Cardiac muscle cell (in vitro differentiated cells and primary cell): ENCODE measurements at places on chromosomes 6 and 20. TPM values are rescaled to one million over a fixed set of nuclear protein-coding genes. Genes with fewer than 3 reads are reported as not detected.
A peak's percentile ranks its signal among the peaks of the same experiment; 100 is the strongest.

DLK2 gene
- 4.6 and 5.0 TPM in 2 replicates for polyA plus RNA-seq

OLIG3 gene
- polyA plus RNA-seq = not detected in 2 replicates

CNR1 gene
- polyA plus RNA-seq = 0.69 and 0.97 TPM in 2 replicates

DEFB129 gene
- not detected in 2 replicates for polyA plus RNA-seq

MOCS1 gene
- 12.4 and 16.9 TPM in 2 replicates for polyA plus RNA-seq

DNAH8 gene
- polyA plus RNA-seq = not detected in 2 replicates

SLC17A3 gene
- not detected in 2 replicates for polyA plus RNA-seq

TXLNB gene
- 5.9 and 6.2 TPM in 2 replicates for polyA plus RNA-seq

GRCh38 chr6:108423982-108424705 is 129.3 kb downstream of the AFG1L start:
- DNase-seq = peak; percentile 11

DNA sequence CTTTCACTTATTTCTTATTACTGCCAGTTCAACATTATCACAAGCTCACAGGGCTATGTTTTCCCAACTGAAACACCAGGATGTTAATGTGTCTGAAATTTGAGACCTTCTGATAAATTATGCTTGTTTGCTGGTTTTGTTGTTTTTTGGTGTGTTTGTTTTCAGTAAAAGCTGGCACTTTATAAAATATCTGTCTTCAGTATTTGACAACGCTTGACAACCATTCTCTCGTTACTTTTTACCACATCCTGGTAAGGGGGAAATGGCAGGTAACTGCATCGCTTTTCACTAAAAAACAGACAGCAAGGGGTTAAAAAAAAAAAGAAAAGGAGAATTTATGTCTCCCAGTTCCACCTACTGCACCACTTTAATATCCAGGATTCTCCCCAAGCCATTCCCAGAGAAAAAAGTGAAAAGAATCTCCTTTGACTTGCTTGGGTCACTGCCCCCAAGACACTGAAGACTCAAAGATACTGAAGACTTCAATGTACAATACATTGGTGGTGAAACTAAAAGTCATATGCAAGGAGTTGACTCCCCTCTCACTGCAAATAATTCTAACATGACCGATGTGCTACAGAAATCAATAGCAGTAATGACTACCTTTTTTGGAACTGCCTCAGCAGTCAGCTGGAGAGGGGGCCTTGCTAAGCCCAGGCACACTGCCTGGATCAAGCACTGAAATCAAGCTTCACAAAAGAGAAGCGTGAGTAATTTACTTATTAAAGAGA is 88.9 kb downstream of the HIVEP2 start:
- no peak for DNase-seq

- DNase-seq = no peak
These were observed 274.7 kb downstream of the TFAP2A start for GRCh38 chr6:10140136-10140535.

DNA sequence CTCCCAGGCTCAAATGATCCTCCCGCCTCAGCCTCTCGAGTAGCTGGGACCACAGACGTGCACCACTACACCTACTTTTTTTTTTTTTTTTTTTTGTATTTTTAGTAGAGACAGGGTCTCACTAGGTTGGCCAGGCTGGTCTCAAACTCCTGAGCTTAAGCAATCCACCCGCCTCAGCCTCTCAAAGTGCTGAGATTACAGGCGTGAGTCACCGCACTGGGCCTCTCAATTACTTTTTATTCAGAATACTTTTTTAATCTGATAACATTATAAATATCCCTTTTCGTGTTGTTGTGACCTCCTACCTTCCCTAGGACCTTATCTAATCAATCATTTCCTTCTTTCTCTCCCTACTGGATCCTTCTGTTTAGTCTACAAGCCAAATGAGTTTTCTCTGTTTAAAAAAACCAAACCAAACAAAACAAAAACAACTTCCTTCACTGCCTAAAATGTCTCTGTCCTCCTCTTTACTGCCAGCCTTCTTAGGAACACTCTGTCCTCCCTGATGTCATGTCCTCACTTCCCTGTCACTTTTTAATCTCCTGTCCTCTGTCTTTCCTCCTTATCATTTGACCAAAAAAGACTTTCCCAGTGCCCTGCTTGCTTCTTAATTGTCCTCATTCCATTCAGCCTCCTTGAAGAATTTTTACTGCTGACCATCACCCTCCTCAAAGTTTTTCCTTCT is 85.0 kb downstream of the CAP2 start:
- no peak for DNase-seq

GRCh38 chr20:48594533-48594932 is 233.3 kb downstream of the PREX1 start:
- no peak for DNase-seq

GRCh38 chr6:114085211-114085610 is 114.3 kb upstream of the HDAC2 start:
- peak; percentile 27 for DNase-seq

GRCh38 chr6:145116591-145117178 is 618.6 kb downstream of the EPM2A start:
- no peak for DNase-seq

GRCh38 chr6:31582230-31582643 is at the start of gene LTB:
Gene LTB (minus strand): TSS chr6:31582424. CDS start chr6:31582417, 7 bp downstream.
- no peak for DNase-seq

DNA sequence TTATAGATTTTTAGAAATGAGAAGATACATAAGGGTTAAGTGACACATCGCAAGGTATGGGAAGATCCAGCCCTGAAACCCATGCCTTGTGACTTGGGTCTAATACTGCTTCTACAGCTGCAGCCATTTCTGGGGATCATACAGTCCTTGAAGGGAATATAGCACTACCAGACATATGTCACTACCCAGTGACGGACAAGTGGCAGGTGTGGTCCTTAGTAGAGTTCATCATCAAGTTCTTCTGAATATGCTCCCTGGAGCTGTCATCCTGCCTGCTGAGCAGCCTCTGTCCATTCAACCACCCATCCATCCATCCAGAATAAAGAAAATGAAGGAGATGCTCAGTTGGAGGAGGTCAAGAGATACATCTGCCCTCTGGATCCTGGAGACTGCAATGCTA is 118.6 kb upstream of the ASF1A start:
- DNase-seq = no peak

GRCh38 chr6:3871939-3872338 is 22.8 kb downstream of the FAM50B start:
- DNase-seq = no peak

GRCh38 chr20:63898882-63899558 is 4.1 kb downstream of the DNAJC5 start:
- no peak for DNase-seq

- peak; percentile 67 for DNase-seq
These were observed 28.3 kb downstream of the SERPINB6 start for GRCh38 chr6:2942914-2943563.

DNA sequence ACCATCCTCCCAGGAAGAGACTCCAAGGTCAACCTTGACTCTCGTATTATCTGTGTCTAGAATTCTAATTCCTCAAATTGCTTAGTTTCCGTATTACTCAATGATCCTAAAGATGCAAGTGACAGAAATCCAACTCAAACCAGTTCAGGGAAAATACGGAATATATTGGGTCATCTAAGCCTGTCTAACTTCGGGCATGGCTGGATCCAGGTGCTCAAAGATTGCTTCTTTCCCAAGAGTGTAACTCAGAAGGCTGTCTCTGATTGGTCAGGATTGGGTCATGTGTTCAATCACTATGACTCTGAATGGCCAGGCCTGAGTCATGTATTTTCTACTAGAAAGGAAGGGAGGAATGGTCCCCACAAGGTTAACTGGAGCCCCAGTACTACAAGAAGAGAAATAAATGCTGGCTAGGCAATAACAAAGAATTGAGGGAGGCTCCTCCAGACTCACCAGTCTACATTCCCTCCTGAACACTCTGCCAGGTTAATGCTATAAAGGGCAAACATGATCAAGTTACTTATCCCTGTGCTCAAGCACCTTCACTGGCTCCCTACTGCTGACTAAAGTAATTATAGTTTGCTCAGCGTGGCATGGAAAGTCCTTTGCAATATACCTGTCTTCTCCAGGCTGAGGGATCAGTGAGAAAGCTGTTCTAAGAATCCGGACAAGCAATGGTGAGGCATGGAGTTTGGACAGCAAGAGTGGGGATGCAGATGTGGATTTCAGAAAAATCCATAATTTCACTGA is 15.4 kb upstream of the PREX1 start:
- DNase-seq = no peak

DNA sequence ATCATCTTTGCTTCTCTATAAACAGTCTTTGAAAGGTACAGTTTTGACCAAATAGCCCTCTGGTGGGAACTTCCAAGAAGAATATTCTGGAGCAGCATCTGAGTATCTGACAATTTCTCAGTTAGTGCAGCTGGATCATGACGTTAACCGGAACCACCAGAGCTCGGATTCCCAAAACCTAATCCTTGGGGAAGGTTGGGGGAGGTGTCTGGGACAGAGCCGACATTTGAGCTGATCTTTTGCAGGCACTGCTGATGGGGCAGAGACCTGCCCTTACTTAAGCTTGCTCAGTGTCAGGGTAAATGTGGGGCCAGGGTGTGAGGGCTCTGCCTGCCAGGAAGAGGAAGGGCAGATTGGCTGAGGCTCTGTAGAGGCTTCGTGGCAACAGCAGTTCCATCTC is 416.6 kb downstream of the DHX35 start:
- no peak for DNase-seq

DNA sequence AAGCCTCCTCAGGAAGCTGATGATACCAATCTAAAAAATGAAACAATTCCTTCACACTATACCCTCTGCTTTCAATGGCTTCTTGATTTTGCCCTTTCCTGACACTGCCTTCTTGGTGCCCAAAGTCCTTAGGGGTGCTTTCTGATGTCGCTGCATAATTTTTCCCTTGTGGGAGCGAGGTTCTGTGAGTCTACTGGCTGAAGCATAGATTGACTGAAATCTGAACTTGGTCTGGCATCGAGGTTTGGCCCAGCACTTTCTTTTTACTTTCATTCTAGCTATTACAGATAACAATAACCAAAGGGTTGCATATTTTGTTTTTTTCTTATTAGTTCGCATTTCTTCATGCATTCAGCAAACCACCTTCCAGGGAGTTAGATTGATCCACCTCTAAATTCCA is 65.8 kb downstream of the E2F3 start:
- DNase-seq = no peak

DNA sequence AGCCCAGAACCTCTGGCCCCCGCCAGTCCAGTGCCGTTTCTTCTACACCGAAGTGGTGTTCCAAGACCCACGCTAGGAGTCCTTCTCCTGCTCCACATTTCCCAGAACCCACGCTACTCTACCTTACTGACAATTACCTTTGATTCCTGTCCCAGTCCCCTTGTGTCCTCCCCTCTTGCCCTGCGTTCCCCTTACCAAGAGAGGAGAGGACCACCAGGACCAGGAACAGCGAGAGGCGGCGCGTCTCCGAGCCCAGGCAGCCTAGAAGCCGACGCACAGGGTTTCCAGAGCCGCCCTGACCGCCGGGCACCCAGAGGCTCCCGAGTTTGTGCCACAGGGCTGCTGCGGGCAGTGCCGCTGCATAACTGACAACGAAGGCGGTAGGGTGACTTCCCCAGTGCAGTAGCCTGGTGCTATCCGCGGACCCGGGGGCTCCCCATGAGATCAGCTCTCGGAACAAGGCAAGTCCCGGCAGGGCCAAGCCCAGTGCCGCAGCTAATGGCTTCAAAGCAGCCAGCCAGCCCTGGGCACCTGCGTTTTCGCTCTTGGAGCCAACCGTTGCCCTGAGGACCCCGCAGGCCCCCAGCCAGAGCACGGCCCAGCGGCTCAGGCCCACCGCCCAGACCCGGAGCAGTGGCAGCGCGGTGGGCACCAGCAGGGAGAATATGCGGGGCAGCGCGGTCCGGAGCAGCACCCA is 512 bp downstream of the TAP1 start:
- DNase-seq = peak; percentile 45

GRCh38 chr6:152161501-152161900 is 354.0 kb downstream of the ESR1 start:
- DNase-seq = no peak

DNA sequence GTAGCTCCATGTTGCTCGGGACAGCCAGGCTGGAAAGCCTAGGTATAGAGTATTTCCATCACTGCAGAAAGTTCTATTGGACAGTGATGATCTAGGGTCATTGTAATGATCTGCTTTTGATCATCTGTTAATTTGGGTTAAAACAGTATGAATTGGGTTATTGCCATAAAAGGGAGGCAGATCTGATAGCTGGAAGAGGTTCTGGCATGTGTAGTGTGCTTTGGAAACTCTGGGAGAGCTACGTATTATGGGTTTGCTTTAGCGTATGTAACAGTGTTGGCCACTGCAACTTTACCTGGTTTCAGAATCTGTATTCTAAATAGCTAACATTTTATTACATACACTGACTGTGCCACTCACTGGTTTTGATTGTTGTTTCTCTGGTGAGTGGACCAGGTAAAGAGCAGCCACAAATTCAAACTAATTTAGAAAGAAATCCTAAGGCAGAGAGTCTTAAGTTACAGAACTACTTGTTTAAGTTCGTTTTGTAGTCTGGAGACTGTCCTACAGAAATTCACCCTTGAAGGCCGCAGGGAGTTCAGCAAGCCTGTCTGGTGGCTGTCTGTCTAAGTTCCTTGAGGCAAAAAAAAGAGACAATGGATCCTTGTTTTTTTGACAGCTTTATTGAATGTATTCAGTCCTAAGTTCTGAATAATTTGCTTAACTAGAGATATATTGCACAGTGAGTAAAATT is 300.3 kb downstream of the PRL start:
- DNase-seq = peak; percentile 25

GRCh38 chr6:148565930-148566663 is 180.7 kb upstream of the UST start:
- DNase-seq = peak; percentile 95

DNA sequence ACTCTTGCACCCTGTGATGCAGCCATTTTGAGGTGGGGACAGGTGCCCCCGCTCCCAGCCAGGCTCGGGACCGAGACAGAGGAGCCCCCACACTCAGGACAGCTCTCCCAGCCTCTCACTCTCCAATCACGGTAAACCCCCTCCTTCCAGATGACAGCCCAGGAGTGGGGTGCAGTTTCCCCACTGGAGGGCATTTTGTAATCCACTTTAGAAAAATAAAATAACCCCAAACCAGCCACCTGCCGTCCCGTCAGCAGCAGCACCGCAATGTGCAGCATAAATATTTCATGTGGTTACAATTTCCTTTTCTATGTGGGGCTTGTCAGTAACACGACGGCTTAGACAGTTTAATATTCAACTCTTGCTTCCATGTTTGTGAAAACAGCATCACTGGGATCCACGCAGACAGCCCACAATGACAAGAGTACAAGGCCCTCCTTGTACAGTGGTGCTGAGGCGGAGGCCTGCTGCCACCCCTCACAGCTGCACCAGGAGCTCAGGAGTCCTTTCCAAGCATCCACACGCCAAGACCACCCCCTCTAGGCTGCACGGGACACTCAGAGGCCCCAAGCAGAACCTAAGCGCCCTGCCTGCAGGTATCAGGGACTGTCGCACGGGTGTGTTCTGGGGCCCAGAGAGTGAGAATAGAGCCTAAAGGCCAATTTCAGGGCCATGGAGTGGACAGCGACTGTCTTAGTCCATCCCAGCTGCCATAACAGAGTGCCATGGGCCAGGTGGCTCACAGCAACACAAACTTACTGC is 116.7 kb downstream of the JPH2 start:
- no peak for DNase-seq

- DNase-seq = no peak
These were observed 505.8 kb upstream of the MARCKS start for GRCh38 chr6:113351173-113351834.
